NCI-H1092 (cell line): ENCODE measurements at places on chromosomes 7 and 10.

DNA sequence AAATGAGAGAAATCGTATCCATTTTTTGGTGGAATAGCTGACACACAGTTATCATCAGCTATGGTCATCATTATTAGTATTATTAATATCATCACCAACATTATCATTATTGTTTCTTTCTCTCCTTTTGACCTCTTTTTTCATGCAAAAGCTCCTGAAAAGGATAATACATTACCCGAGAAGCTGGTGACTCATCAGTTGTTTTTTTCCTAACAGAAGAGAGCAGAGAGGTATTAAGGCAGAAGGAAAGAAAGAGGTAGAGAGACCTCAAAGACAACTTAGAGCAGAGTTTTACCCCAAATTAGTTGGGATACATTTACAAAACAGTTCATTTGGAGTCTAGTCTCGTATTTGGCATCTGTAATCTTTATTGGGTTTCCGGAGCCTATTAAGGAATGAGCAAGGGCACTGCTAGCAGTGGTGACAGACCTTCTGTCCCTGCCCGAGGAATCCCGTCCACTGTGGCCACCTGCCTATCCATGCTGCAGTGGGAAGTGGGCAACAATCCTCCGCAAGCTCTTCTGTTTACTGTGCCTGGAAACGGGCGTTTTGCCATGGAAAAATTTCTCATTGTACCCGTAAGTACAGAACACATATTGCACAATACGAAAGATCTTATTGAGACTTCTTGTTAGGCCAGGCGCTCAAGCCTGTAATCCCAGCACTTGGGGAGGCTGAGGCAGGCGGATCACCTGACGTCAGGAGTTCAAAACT is 170.0 kb upstream of the MKLN1 start:
- DNase-seq = no peak

- no peak for DNase-seq
These were observed 226.2 kb downstream of the COBL start for GRCh38 chr7:51090411-51090810.

DNA sequence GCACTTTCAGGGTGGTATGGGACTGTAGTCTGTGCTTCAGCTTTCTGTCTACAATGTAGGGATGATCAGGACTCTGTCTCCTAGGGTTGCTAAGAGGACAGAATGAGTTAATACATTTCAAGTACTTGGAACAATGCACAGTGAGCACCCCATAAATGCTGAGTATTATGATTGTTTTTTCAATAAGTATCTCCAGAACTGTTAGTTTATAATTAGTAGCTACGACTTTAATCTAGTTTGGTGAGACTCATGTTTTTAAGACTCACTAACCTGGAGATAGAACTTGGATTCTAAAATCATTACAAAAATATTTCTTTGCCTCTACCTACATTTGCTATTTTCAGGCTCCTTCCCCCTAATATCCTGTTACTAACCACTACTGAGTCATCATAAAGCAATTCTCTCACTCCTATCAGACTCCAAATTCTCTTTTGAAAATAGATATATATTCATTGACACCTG is 95.3 kb downstream of the CPED1 start:
- DNase-seq = no peak

DNA sequence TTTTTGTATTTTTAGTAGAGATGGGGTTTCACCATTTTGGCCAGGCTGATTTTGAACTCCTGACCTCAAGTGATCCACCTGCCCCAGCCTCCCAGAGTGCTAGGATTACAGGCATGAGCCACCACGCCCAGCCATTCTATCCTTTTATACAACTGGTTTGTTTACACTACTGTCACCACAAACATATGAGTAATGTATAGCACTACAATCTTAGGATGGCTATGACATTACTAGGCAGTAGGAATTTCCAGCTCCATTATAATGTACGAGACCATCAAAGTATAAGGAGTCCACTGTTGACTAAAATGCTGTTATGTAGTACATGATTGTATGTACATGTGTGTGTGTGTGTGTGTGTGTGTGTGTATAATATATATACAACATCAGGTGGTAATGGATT is 1126.1 kb upstream of the LRRN3 start:
- no peak for DNase-seq
